ENCODE measurements at places on chromosomes 5 and 9.

DNA sequence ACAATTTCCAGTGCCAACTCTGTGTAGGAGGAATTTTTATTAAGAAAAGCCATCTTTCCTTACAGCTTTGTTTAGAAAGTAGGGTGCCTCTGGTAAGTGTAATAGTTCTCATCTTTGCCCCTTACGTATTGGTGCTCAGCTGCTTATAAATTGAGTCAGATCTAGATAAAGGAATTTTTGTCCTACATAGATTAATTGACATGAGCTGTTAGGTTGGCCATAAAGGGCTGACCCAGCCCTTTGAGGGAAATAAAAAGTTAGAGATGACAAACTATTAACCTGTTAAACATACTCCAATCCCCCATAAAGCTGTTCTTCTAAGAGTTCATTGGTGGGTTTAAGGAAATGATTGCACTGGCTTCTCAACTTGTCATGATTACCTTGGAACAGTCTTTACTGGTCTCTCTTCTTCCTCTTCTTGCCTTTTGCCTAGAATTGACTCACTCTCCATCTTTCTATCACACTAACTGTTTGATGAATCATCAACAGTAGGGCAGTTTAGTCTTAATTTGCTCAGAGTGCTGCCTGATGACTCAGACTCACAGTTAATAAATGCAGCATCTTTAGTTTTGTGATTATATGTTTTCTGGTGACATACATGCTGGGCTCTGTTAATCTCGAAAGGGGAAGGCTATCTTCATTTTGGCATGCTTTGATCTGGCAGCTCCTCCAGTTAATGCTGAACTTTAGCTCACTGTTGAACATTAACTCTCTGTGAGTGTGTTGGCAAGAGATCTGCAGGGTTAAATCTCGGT lies 51.7 kb downstream of the ARHGAP26 start:
- DNase-seq = no peak

GRCh38 chr9:113911850-113912557 lies 35.9 kb downstream of the ZNF618 start:
- DNase-seq = no peak

DNA sequence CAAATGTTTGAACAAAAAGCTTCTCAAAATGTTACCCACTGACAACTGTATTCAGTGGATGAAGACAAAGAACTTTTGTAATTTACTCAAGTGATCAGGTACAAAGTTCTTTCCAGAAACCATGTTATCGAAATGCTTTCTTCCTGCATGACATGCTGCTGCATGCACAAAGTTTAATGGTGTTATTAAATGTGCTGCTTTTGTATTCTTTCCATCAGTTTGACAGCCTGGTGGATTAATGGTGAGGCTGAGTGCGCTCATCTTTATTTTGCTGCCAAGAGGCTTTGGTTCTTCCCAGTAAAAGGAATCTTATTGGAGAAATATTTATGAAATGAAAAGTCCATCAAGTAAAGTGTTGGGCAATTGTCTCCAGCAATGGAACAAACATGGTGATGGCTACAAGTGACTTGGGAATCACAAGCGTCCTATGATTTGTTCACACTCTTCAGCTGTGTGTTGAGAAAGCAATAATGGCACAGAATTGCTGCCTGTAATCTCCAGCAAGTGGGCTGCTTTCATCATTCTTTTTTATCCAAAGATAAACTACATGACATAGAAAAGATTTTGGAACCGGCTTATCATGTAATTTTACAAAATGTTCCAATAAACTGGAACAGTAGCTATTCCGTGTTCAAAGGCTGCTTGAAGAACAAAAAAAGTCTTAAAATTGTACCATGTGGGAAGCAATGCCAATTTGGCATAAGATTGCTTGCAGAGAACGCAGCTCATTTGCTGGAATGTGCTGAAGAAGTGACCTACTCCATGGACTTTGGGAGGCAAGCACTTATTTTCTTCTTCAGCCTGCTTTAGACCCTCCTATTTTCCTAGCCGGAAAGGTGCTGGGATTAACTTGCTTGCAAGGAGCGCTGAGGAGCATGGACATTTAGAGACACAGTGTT lies 153.1 kb downstream of the HSD17B3 start:
- no peak for DNase-seq

- DNase-seq = no peak
Measured at GRCh38 chr5:171236651-171237050, 72.4 kb upstream of the TLX3 start.

DNA sequence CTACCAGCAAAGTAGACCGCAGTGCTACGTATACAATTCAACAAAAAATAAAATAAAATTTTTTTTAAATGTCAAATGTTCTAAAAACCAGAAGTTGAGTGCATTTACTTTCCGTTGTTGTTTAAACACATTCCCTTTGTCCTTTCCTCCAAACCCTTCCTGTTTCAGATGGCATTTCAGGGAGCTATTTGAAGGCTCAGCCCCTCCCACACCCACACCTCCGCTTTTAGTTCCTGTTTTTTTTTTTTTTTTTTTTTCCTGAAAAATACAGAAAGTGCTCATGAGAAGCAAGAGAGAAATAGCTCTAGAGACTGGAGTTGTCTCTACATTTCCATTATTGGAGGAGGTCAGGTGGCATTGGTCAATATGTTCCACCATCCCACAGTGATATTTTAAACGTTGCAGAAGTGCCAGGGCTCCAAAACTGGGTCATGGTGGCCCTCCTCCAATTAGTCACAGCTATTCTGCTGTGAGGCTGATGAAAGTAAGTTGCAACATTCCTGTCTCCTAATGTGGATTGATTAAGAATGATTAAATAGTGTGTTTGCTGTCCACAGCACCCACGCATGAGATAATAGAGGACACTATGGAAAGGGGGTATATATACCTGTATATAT lies 106.9 kb downstream of the GABRG2 start:
- DNase-seq = no peak

DNA sequence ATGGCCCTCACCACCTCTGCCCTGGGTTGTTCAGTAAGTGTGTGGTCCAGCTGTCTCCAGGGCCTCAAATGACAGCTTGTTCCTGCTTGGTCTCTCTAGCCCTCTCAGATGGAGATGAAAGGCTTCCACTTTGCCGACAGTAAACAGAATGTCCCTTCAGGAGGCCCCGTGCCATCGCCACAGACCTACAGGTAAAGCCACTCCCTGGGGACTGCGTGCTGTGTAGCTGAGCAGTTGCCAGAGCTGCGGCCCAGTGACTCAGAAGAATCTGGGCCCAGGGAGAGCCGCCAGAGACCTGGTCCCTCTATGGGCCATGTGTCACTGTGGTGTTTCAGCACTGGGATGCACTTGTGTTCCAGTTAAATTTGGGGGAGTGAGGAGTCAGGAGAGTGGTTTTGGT lies 10.6 kb upstream of the POMT1 start:
- DNase-seq = no peak

Data from NCI-H146 (cell line).